Activated naive CD4-positive, alpha-beta T cell treated with anti-CD3 and anti-CD28 coated beads, Interleukin-2, amount 50 U/mL, for 16 hours (primary cell): ENCODE measurements at places on chromosomes 6 and 20.

- DNase-seq = no peak
These were observed 36.8 kb upstream of the L3MBTL3 start for GRCh38 chr6:129981598-129981997.

DNA sequence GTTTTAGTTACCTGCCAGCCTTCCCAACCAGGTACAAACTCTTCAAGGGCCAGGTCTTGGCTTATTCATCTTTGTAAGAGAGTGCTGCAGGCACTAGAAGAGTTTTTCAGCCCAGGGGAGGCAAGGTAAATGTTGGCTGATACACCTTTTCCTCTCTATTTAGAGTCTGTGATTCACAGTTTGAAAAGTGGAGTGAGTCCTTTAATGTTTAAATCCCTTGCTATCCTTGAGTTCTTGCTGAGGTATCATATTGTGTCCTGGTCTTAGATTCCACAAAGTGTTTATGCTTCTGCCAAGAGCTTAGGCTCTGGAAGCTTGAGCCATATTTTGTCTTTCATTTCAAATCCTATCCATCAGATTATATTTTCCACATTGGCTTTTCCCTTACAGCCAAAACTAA is 52.8 kb upstream of the CITED2 start:
- no peak for DNase-seq

DNA sequence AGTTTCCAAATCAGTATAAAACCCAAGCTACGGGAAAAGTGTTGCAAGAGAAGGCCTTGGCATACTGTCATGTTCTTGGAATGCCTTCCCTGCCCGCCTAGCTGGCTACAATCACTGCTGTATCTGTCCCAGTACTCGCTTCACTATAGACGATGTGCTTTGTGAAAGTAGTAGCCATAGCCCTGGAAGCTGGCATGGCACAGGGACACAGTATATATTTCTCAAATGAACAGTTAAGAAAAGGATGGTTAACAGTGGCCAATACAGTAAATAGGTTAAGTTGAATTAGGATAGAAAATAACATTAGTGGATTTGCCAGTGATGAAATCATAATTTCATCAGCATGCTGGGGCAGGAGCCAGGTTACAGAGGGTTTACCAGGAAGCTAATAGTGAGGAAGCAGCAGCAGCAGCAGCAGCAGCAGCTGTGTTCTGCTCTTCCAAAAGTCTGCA is 499.3 kb downstream of the CDKAL1 start:
- DNase-seq = no peak

- no peak for DNase-seq
These were observed 65.3 kb downstream of the NRSN1 start for GRCh38 chr6:24191346-24191745.

DNA sequence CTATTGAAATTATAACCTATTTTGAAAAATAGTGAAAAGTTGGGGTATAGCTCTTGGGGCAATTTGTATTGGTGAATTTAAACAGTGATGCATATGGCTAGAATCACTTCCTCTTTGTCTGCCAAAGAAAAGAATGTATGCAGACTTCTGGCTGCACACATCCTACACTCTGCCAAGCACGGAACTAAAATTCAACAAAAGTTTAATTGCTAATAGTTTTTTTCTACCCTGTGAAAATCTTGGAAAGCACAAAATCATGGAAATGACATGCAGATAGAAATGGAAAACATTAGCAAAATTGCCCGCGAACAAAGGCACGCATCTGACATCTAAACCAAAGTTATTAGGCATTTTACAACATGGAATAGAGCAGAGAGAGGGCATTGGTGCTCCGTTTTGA is 106.4 kb upstream of the PDE10A start:
- DNase-seq = no peak

GRCh38 chr20:43863330-43863729 is 51.3 kb upstream of the TOX2 start:
- DNase-seq = no peak

DNA sequence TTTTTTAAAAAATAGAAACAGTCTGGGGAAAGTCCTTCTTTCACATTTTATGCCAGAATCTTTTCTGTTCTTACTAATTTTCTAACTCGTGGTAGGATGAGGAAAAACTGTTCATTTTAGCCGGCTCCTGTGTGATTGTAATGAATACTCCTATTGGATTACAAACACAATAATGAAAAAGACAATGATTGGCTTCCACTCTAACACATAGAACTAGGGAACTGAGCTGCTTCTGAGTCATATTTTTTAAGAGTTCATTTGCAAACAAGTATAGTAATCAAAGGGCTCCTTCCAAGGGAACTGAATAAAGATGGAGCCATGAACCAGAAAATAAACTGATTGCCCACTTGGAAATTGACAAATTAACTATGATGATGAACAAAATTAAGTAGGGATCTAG is 265.3 kb upstream of the TCF21 start:
- DNase-seq = no peak

DNA sequence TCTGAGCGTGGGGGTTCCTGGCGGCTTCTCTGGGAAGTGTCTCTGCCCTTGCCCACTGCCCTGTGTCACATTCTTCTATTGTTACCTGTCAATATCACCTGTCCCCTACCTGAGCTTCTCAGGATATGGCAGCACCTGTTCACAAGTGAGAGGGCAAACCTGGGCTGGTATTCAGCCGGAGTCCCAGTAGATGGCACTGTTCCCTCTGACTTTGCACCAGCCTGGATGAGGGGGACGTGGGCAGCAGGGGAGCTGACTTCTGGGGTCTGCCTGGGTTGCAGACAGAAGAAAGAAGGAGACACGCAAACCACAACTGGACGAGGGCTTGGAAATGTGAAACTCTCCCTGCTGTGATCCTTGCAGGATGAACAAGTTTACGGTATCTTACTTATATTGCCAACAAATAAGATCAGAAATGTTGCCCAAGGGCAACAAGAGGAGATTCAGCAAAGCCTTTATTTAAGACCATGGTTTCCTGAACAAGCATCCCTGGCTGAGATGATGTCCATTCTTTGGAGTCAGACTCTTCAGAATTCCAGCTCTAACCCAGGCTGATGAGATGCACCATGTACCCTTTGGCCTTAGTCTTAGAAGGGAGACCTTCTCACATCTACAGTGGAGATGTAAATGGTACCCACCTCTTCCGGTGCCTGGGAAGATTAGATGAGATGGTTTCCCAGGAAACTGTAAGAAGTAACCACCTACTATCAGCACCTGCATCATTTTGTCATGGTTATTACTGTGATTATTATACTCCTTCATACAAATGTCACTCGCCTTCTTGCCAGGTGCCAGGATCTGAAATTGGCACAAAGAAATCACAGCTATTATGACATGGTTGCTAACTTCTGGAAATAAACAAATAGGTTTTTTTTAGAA is 400.0 kb upstream of the CDH4 start:
- DNase-seq = no peak

GRCh38 chr6:170464524-170464979 is 88.6 kb downstream of the PSMB1 start:
- DNase-seq = no peak

GRCh38 chr6:33977606-33978411 is 168.1 kb downstream of the GRM4 start:
- no peak for DNase-seq

DNA sequence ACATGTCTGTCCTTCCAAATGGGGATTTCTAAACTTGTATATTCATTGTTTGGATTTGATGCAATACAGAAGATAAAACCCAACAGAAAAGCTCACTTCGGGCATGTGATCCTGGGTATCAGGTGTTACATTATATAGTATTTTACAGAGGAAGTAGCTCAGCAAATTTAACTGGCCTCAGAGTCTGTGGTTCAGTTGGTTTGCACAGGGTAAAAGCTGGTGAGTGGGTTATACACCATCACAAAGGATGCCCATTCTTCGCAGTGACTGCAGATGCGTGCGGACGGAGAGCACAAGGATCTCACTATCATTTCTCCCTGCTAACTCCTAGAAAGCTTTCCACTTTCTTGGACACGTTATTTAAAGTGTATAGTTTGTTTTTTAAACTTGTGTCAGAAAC is 236.7 kb downstream of the TMEM242 start:
- no peak for DNase-seq

DNA sequence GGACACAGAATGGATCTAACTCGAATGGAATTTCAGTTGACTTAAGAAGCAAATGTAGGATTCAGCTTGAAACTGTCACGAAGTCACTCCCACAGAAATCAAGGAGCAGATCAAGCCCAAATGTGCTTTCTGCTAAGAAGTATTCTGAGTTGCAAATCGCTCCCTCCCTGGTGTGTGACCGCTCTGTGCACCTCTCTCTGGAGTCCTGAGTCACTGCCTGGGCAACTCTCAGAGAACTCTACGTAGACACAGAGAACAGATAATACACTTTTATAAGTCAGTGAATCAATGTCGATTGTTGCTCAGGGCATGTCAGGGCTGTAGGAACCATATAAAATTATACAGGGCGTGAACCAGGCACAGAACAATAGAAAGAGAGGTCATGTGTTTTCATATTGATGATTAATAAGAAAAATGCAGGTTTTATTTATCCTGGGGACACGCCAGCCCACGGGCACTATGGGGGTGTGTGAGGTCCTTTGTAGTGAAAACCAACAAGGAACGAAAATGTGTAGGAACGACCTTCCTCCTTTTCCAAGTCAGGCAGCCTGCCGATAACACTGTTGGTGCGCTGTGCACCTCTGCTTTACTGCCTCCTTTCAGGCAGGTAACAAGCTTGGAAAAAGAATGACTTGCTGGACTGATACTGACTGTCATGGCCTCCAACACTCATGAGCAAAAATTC is 248.1 kb upstream of the FOXQ1 start:
- no peak for DNase-seq

GRCh38 chr6:53466257-53466656 is 78.6 kb downstream of the GCLC start:
- DNase-seq = no peak

GRCh38 chr6:34059914-34060313 is 86.0 kb downstream of the GRM4 start:
- DNase-seq = no peak

- no peak for DNase-seq
These were observed 302.3 kb downstream of the TENT5A start for GRCh38 chr6:81450180-81450579.

DNA sequence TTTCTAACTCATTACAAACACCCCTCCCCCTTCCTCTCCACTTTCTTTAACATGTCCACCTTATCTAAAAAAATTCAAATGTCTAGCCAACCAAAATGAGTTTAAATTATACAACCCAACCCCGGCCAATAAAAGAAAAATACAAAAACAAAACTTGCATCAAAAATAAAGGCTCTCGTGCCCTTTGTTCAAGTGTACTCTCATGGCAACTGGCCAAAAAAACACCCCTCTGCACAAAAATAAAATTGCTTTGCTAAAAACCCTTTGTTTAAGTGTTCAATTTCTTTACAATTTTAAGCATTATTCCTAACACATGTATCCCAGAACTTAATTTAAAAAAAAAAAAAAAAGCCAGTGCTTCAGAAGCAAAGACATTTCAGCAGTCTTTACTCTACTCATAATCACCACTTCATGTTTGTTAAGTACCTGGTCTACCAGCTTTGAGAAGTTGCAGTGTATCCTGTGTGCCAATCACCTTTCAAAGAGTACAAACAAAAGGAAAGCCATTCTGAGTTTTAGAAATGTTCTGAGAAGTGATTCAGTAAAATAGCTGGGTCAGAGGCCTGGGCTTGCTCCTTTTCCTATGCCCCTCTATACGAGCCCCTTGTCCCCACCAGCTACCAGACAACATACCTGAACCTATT is 87.5 kb downstream of the MDN1 start:
- no peak for DNase-seq

DNA sequence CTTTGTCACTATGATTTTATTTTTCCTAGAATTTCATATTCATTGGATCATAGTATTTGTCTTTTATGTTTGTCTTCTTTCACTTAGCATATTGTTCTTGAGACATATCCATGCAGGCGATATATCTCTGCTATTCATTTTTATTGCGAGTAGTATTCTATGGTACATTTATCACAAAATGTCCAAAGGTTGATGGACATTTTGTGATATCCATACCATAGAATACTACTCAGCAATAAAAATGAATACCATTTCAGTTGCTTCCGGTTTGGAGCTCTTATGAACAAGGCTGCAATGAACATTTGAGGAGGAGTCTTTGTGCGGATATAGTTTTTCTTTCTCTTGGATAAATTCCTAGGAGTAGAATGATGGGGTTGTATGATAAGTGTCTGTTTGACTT is 28.8 kb upstream of the EYA2 start:
- DNase-seq = no peak

DNA sequence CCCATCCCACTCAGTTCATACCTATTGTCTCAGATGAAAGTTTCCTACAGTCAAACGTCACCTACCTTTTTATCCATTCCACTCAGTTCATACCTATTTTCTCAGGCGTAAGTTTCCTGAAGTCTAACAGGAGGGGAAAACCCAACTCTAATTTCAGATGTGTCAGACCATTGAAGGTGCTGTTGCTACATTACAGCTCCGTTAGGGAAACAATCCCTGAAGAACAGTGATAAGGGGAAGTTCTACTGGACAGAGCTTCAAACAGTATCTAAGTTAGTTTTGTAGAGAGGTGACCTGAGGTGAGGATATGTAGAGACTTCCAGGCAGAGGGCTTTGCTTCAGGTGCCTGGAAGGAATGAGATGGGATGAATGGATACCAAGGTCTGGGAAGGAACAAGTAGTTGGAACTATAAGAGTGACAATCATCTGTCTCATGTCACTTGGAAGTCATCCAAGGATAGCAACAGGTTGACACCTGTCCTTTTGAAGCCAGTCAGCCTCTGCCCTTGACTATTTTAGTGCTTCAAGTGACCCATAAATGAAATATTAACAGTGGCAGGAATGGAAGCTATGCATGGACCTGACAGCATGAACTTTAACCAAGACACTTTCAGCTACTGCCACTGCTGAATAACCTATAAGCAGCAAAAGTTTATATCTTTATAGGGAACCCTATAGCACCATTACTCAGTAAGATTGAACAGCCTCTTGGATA is 191.6 kb upstream of the MOCS1 start:
- no peak for DNase-seq

DNA sequence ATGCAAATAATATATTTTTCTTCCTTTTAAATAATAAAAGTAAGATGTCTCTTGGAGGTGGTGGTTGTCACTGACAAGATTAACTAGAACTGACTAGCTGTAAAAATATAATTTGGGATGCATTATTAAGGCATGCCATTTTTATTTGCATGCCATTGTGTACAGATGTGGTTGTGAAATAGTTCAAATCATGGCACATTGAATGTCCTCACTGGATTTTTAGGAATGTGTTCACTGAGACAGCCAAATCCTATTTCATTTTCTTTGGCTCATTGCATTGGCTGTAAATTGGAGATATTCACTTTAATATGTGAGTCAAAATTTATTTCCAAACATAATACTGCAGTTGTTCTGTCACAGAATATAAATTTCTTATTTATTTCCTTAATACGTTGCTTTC is 62.3 kb downstream of the ESR1 start:
- DNase-seq = no peak

GRCh38 chr6:17390276-17390675 is 3.1 kb upstream of the CAP2 start:
- no peak for DNase-seq
